ENCODE measurements at places on chromosomes 5 and 9.

- DNase-seq: no peak
These were observed 34.6 kb upstream of the NEK6 start for GRCh38 chr9:124222918-124223720.

- DNase-seq: no peak
These were observed 501.0 kb downstream of the GADD45G start for GRCh38 chr9:90105773-90106172.

- no peak for DNase-seq
These were observed 181.0 kb upstream of the PITX1 start for GRCh38 chr5:135214897-135215616.

DNA sequence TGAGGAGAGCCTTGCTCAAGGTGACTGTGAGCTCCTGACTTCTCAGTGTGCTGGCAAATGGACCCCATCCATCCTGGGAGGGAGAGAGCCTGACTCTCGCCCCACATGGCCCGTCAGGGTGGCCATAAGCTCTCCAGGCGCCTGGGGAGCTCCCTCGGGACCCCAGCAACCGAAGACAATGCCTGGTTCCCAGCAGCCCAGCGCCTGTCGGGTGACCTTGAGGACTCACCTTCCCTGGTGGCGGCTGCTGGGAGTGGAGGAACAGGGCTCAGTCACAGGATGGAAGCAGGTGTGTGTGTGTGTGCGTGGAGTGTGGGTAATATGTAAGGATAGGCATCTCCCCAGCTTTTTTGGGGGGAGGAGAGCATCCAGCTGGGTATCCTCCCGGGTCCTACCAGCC is 190.3 kb downstream of the MELK start:
- DNase-seq: no peak

DNA sequence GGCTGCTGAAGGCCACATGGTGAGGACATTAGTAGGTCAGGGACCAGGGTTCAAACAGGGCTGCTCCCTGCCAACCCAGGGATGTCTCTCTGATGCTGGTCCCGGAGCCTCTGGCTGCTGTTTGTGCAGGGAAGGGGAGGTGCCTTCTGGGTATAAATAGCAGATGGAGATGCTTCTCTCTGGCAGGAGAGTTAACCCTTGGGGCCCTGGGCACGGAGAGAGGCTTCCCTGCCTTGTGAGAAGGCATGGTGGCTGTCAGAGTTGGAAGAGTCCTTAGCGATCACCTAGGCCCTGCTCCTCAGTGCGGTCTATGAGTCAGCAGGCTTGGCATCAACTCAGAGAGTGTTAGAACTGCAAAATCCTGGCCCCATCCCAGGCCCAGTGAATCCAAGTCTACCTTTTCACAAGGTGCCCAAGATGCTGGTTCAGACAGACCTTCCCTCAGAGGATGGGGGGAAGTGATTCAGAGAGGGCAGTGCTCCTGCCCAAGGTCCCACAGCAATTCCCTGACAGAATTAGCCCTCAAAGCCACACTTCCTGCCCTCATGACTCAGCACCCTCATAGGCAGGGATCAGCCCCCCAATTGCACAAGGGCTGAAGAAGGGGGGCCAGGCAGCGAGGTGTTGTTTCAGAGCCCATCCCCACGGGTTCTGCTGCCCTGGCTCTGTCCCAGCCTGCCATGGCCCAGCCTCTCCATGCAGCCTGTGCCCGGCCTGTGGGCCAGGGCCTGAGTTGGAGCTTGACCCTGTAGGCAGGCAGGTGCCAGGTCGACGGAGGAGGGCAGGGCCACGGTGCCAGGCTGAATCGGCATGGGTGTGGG is 25.6 kb downstream of the CAMK2A start:
- no peak for DNase-seq

- DNase-seq: no peak
These were observed at the start of gene LVRN for GRCh38 chr5:115962239-115962564. Gene LVRN, plus strand, starts transcription at chr5:115962475. Its CDS starts 143 bp downstream, at chr5:115962618.

DNA sequence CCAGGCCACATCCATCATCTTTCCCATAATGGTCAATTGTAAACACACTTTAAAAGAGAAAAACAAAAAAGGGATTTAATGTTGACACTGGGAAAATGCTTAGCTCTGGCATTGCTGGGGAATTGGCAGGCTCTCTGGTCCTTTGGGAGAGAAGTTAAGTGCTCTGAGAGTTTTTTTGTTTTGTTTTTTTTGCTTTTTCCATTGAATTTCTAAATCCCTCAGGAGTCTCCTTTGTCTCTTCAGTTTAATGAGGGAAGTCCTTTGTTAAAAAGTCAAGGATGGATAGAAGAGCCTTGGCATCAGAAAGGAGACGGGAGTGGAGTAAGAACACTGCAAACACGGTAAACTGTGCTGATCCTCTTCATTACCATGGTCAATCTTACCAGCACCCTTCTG is 7.1 kb upstream of the HAND1 start:
- DNase-seq: no peak

- no peak for DNase-seq
These were observed 143.6 kb downstream of the BOD1 start for GRCh38 chr5:173472784-173473278.

DNA sequence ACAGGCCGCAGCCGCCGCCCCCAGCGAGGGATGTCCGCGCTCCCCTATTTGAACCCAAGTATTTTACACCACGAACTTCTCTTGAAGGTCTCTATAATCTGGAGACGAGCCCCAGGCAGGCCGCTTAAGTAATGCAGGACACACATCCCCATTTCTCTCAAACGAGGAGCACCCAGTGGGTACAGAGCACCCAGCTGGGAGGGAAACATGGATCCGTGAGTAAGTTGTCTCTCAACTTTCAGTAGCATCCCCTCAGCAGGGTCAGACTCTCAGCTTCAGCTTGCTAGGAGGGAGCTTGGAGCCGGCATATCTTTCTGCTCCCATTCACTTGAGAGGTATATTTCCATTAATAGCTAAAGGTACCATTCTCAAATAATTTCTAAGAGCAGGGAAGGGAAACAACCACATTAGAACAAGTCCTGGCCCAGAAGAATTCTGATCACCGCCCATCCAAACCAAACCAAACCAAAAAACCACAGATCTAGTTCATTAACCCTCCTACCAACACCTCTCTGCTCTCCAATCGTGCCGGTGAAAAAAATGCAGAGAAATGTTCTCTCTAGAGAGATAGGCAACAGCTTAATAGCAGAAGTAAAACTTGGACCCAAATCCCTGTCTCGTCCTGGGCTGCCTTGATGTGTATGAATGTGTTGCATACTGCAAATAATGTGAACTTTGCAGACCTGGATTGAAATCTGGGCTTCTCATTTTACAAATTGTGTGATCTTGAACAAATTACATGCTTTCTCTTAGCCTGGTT is 910 bp downstream of the TDRD7 start:
- no peak for DNase-seq

DNA sequence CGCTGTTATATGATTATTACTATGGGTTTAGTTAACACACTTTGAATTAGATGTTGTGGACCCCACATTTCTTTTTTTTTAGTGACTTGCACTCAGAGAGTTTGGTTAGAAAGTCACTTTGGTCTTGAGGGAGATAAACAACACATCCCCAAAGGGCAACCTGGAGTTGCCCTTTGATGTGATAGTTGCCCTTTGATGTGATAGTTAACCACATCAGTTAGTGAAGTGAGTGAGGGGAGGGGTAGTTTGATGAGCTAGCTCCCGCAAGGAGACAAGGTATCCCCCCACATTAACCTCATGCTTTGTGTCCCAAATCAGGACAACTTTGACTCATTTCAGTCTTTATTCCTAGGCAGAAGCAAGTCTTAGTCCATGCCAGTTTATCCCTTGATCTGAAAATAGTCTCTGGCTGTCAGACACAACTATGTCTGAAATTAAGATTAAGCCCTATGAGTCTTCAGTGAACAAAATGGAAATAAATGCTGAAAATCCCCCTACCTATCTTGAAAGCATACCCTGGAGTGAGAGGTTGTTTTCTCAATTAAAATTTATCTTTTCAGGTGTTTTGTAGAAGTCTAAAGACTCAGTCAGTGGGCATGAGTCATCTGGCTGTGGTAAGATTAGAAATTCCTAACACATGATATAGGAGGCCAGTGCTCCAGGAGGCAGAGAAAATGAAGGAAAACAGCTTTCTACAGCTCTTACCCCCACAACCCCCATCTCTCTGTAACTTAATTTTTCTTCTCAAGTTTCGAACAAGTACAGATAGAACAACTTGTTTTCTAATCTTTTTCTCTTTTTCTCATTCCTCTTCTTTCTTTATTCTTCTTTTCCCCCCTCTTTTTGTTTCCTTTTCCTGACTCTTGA is 208.9 kb upstream of the DMRTA1 start:
- no peak for DNase-seq

DNA sequence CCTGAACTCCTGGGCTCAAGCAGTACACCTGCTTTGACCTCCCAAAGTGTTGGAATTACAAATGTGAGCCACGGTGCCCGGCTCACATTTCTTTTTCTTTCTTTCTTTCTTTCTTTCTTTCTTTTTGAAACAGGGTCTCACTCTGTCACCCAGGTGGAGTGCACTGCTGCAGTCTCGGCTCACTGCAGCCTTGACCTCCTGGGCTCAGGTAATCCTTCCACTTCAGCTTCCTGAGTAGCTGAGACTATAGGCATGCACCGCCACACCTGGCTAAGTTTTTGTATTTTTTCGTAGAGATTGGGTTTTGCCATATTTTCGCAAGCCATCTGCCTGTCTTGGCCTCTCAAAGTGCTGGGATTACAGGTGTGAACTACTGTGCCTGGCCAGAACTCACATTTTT is 183.7 kb downstream of the CCDC171 start:
- DNase-seq: no peak

- no peak for DNase-seq
These were observed 443.5 kb upstream of the CDH6 start for GRCh38 chr5:30749971-30750370.

- DNase-seq: no peak
These were observed 228.9 kb downstream of the FGF10 start for GRCh38 chr5:44160369-44160768.

- no peak for DNase-seq
These were observed 218.4 kb downstream of the CDK5RAP2 start for GRCh38 chr9:120361551-120361950.

DNA sequence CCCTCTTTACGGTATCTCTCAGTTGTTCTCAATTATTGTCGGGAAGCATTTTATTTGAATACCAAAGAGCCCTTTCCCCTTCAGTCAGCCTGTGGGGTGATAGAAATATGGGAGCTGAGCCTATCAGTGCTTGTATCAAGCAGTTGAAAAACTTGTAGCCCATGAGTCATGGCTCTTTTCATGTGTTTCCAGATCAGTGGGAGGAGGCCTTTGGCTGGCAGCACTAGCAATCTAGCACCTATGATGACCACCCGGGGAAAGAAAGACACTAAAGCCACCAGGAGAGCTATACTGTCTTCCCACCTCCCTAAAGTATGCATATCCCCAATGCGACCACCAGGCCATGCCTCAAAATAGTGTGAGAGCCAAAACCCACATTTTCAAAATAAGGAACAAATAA is 696.9 kb upstream of the C9orf72 start:
- DNase-seq: no peak

GRCh38 chr5:126514558-126515141 is 80.4 kb downstream of the ALDH7A1 start:
- DNase-seq: no peak

GRCh38 chr9:88447431-88447830 is 59.2 kb downstream of the SPIN1 start:
- no peak for DNase-seq

- no peak for DNase-seq
These were observed 40.4 kb downstream of the SPARC start for GRCh38 chr5:151646334-151646733.

- no peak for DNase-seq
These were observed 1240.7 kb upstream of the WWC1 start for GRCh38 chr5:167050568-167051401.

DNA sequence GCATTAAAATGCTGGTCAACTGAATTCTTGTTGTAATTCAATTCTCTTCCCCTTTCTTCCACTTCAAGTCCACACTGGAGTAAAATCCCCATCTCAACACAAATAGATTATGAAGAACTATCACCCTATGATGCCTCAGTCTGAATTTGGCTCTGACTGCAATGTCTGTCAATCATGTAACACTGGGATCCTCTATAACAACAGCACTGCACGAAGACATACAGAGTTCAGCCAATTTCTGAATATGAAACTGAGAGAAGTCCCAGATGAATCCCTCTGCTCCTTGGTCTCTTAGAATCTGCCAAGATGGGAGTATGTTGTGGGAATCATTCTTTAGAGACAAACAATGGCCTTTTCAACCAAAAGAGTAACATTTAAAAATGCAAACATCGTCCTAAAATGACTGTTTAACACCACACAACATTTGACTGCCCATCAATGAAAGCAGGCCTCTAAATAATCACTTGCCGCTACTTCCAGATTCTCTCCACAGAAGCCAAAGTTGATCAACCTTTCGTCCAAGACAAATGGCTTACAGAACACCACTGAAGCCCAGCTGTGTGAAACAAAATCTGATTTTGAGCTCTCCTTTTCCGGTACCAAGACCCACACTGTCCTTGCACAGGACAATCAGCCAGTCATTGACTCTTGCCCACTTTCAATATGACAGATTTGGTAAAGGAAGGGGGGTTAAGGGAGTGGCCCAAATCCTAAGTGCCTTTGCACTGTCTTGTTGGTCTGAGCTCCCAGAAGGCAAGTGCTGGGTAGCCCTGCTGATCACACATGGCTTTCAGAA is 258.0 kb downstream of the EBF1 start:
- no peak for DNase-seq

GRCh38 chr9:100700689-100701318 is 122.9 kb downstream of the CAVIN4 start:
- no peak for DNase-seq

DNA sequence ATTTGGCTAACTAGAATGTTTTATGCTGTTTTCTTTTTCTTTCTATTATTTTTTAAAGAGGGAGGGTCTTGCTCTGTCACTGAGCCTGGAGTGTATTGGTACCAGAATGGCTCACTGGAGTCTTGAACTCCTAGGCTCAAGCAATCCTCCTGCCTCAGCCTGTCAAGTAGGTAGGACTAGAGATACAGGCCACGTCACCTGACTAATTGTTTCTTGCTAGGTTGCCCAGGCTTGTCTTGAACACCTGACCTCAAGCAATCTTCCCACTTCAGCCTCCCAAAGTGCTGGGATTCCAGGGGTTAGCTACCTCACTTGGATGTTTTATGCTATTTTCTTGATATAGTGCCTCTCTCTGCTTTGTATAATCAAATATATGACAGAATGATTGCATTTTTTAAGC is 166.2 kb downstream of the AOPEP start:
- no peak for DNase-seq

- DNase-seq: no peak
These were observed at the start of gene AFAP1L1 for GRCh38 chr5:149271716-149272563. Gene AFAP1L1, plus strand, starts transcription at chr5:149271859. Its CDS starts 110 bp downstream, at chr5:149271969.

Data from stimulated activated CD4-positive, alpha-beta T cell treated with anti-CD3 and anti-CD28 coated beads, Interleukin-1b, Interleukin-23, amount 100 ng/mL, for 48 hours (primary cell).